ENCODE measurements at places on chromosomes 1 and 21. TPM values are rescaled to one million over a fixed set of nuclear protein-coding genes. Genes with fewer than 3 reads are reported as not detected.

DNA sequence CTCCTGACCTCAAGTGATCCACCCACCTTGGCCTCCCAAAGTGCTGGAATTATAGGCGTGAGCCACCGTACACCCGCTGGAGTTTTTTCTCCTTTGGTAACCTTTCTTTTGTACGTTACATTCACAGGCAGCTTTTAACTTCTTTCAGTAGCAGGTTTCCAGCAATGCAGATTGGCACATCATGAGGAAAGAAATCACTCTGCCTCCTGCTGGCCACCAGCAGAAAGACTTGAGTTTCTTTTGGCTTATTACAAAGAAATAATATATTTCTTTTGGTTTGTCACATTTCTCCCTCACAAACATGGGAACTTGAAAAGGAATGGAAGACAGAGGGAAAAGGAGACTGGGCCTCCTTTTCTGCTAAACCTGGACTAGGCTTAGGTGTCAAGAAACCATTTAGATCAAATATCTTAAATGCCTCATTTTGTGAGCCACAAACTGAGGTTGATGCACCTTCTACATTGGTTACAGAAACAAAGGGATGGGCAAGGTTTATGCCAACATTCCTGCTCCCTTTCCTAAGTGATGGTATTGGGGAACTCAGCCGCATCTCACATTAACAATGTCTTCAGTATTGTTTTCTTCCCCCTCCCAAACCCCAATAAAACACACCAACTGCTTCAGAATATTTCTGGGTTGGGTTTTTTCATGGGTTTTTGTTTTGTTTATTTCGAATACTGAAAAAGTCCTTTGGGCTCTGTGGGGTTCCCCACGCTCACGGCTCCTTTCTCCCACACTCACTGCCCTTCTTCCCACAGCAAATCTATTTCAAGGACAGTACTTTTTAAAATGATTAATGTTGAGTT, 7.7 kb downstream of the ENSA start:
- peak; percentile 70 for DNase-seq

GRCh38 chr1:165639821-165640623, 9.0 kb downstream of the MGST3 start:
- no peak for DNase-seq

DNA sequence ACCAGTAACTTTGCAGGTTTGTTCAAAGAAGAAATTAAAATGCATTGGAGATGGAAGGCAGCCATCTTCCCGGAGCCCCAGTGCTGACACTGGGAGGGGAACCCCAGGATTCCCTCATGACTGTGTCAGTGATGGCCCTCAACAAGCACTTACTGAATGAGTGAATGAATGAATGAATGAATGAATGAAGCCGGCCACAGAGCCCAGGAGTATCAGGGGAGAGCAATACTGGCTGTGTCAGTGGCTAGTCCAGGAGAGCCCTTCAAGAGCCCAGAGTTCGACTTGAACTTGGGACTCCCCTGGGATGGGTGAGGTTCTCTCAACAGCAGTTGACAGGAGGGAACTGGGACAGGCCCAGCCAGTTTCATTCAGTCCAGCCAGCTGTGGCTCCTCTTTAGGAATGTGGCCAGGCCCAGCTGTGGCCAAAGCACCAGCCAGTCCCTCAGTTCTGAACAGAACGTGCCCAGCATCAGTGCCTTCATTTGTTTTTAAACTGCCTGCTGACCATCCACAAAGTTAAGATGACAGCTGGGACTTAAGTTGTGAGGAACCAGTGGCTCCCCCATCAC, 9.2 kb upstream of the ERG start:
- DNase-seq, result no peak

- DNase-seq, result no peak
Observed at GRCh38 chr1:38038861-38039260, 7.7 kb downstream of the POU3F1 start.

DNA sequence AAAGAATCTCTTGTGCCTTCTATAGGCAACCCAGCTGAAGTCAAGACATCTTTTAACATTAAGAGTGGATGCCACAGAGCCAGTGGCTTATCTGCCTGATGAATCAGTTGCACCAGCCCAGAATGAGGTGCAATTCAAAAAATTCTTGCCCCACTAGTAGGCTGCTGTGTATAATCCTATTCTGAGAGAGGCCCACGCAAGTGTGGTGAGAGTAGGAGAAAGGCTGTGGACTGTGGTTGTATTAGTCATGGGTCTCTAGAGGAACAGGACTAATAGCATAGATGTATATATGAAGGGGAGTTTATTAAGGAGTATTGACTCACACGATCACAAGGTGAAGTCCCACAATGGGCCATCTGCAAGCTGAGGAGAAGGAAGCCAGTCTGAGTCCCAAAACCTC, 216.4 kb downstream of the LTN1 start:
- DNase-seq, result no peak

GRCh38 chr1:231155808-231156207, 6.0 kb upstream of the TRIM67 start:
- no peak for DNase-seq

GRCh38 chr1:15246960-15247614, at the start of gene FHAD1:
Gene FHAD1 (plus strand): TSS chr1:15247223. CDS start chr1:15251785, 4,562 bp downstream.
- peak; percentile 43 for DNase-seq

- no peak for DNase-seq
Observed at GRCh38 chr21:42012763-42013329, 2.7 kb upstream of the ZBTB21 start.

GRCh38 chr1:73659136-73659535, 538.8 kb downstream of the LRRIQ3 start:
- DNase-seq, result no peak

GRCh38 chr21:34807881-34808568, 139.2 kb downstream of the CLIC6 start:
- no peak for DNase-seq

- DNase-seq, result no peak
Observed at GRCh38 chr21:43911015-43911934, 46.3 kb downstream of the AGPAT3 start.

DNA sequence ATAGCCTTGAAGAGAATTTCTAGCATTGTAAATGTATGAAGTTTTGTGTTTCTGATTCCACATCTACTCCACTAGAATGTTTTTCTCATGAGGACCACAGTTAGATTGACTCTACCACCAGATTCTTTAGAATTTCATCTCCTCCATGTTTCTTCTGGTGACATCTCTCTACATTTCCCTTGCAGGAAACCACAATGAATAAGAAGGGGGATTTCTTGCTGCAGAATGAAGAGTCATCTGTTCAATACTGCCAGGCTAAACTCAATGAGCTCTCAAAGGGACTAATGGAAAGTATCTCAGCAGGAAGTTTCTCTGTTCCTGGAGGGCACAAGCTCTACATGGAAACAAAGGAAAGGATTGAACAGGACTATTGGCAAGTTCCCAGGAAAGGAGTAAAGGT, 18.6 kb downstream of the GBP6 start:
- no peak for DNase-seq

DNA sequence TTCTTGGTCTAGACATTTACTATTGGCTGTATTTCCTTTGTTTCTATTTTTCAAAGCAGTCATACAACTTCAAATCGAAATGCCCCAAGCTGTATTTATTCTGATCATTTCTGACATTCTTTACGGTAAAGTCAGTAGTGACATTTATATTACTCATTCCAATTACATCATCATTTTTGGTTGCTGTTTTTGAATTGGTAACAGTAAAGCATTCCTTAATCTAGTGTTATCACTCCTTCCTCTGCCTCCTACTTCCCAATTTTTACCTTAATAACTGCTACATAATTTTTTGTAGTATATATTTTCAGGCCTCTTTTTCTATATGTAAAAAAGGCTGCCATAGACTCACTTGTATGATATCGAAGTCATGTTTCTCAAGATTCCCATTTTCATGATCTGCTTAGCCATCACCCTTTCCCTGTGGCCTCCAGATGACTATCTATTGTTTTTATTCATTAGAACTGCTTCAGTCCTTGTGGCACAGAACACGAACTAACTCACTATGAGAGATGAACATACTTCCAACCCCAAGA, 167.2 kb downstream of the RUNX1 start:
- no peak for DNase-seq

DNA sequence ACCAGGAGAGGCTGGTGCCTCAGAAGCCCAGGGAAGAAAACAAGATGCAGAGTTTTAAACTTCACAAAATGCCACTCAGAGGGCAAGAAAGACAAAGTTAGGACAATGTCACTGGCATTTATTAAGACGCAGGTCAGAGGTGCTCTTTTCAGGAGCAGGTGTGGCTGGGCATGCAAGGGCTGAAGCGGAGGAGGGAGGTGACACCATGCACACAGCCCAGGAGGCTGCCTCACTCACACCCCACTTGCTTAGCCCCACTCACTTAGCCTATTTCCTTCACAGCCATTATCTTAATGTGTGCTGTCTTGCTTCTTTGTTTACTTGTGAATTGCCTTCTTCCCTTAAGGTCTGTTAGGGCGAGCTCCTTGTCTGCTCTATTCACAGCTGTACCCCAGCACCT, 17.2 kb downstream of the HIVEP3 start:
- DNase-seq, result no peak

- no peak for DNase-seq
Observed at GRCh38 chr1:111886741-111887140, 102.7 kb downstream of the KCND3 start.

- no peak for DNase-seq
Observed at GRCh38 chr1:52769346-52770033, 43.2 kb downstream of the ZYG11B start.

GRCh38 chr1:21451212-21451611, 11.3 kb downstream of the NBPF3 start:
- DNase-seq, result no peak

DNA sequence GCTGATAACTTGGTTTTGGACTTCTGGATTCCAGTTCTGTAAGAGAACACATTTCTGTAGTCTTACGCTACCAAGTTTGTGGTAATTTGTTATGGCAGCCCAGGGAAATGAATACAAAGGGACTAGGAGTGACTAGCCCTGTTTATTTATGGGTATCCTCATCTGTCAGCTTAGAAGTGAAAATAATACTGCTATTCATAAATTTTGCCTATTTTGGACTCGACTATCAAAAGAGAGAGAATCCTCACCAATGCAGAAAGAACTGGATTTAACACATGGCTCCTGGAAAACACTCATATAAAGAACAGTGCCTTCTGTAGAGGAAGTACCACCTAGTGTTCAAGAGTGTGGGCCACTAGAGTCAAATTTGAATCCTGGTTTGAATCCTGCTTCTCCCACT, 22.6 kb downstream of the HSD11B1 start:
- no peak for DNase-seq

GRCh38 chr21:31957631-31958030, 84.8 kb downstream of the HUNK start:
- DNase-seq, result no peak

GRCh38 chr1:214979191-214979590, 103.3 kb upstream of the KCNK2 start:
- no peak for DNase-seq

- no peak for DNase-seq
Observed at GRCh38 chr21:31141389-31142000, 103.2 kb upstream of the KRTAP19-8 start.

DNA sequence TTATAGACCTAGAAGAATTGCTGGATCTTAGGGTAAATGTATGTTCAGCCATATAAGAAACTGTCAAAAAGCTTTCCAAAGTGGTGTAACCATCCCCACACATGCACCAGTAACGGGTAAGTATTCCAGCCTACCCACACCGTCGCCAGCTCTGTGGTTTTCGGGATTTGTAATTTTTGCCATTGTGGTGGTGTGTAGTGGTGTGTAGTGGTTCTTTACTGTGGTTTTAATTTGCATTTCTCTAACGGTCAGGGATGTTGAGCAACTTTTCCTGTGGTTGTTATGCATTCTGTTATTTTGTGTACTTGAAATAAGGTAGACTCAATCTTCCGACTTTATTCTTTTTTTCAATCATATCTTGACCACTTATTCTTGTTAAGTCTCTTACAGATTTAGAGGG, 342.4 kb upstream of the AJAP1 start:
- DNase-seq, result no peak

GRCh38 chr1:232974971-232975370, 24.6 kb downstream of the NTPCR start:
- DNase-seq, result no peak

- no peak for DNase-seq
Observed at GRCh38 chr1:15968172-15968571, 7.7 kb downstream of the ZBTB17 start.

- DNase-seq, result no peak
Observed at GRCh38 chr1:57036641-57037579, 71.1 kb upstream of the C8B start.

DNA sequence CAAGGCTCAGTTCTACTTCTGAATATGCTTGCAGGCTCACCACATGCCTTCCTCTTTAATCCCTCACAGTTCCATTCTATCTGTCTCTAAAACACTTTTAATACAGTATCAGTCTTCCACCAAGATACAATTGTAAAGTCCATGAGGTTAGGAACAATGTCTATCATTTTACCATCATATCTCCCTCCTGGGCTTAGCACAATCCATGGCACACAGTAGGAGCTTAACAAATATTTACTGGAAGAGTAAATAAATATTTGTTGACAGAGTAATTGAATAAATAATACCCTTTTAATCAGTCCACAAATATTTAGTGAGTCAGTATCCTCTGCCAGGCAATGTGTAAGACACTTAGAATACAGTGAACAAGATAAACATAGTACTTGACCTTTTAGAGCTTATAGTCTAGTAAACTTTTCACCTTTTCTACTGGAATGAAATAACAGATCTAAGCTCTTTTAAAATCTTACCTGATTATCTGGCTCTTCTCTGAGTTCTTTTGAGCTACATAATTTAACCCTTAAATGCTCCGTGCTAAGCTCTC, 12.7 kb upstream of the GADD45A start:
- DNase-seq, result no peak

Gene ZNF678
- total RNA-seq, result 55.2 TPM

Gene NCAM2
- total RNA-seq, result 30.7 TPM

Gene TLCD4
- total RNA-seq, result 3.9 TPM

Gene HOOK1
- total RNA-seq, result 12.1 TPM

Gene CD1E
- total RNA-seq, result 0.10 TPM

Gene HECTD3
- total RNA-seq, result 17.0 TPM

Gene TMEM269
- total RNA-seq, result 0.11 TPM

Gene VCAM1
- 81.8 TPM for total RNA-seq

Gene OR2L5
- total RNA-seq, result 0.89 TPM

Gene SPRR2B
- total RNA-seq, result not detected

Gene COL24A1
- 1.2 TPM for total RNA-seq

Gene GUCA2A
- not detected for total RNA-seq

Gene CCDC190
- 4.8 TPM for total RNA-seq

Gene CAPZA1
- total RNA-seq, result 120 TPM

Gene DDR2
- 44.8 TPM for total RNA-seq

Gene IGSF9
- 1.3 TPM for total RNA-seq

Gene FABP3
- 77.1 TPM for total RNA-seq

Gene SPATA6
- 71.1 TPM for total RNA-seq

Measured in spinal cord (tissue), 10 donors.